ENCODE measurements at places on chromosomes 12 and 14.

DNA sequence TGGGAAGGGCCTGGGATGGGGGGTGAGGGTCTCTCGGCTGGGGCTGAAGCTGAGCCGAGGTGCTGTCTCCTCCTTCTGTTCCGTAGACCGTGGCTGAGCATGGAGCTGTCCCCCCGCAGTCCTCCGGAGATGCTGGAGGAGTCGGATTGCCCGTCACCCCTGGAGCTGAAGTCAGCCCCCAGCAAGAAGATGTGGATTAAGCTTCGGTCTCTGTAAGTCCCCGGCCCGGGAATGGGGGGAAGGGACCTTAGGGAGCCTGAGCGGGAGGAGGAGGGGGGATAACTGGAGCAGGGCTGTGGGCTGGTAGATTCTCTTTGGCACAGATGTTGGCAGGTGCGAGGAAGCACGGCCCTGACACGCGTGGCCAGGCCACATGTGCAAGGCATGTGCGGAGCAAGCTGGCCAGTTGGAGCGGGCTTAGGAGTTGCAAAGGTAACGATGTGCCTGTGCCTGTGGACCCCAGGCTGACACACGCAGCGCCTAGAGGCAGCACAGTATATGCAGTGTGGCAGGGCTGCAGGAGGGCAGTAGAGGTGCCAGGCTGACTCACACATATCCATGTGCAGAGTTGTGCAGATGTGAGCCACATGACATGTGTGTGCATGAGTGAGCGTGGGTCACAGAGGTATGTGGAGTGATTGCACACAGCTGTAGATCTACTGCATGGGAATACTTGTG is 512 bp downstream of the PDE1B start:
- DNase-seq = peak; percentile 55

DNA sequence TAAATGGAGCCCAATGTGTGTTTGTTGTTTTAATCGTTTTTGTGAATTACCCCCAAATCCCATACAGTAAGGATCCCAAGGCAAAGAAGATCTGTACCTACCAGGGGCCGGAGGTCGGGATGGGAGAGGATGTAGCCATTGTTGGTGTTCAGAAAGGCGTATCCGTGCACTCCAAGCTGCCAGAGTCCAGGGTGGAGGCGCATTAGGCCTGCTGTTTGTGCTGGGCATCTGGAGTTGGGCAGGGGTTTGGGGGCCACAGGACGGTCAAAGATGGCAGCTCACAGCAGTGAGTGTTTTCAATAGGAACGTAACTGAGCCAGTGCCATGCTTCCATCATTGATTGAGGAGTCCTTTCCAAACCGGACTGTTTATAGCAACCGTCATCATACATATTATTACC is 40.2 kb downstream of the CACNA2D4 start:
- DNase-seq = no peak

DNA sequence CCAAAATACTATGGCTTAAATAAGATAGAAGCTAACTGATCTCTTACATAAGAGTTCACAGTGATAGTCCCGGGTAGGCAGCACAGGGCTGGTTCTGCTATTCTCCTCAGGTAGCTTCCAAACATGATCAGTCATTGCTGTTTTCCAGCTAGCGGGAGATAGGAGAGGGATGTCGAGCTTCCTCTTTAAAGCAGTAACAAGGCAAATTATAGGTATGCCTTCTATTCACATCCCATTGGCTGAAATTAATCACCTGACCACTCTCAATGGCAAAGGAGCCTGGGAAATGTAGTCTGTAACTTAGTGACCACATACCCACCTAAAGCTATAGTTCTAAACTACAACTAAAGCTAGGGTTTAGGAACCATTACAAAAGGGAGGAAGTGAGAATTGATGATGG is 34.5 kb upstream of the VRK1 start:
- peak; percentile 35 for DNase-seq

DNA sequence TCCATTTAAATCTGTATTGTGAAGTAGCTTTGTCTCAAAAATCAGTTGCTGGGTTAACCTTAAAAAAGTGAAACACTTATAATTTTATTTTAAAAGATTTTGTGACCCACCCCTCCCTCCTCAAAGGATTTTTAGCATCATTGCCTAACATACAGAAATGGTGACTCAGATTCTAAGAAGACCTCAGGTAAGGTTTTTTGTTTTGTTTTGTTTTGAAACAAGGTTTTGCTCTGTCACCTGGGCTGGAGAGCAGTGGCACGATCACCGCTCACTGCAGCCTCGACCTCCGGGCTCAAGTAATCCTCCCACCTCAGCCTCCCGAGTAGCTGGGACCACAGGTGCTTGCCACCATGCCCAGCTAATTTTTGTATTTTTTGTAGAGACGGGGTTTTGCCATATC is 74.2 kb downstream of the GNS start:
- no peak for DNase-seq

GRCh38 chr14:76719666-76720065 is 41.6 kb upstream of the VASH1 start:
- DNase-seq = no peak

DNA sequence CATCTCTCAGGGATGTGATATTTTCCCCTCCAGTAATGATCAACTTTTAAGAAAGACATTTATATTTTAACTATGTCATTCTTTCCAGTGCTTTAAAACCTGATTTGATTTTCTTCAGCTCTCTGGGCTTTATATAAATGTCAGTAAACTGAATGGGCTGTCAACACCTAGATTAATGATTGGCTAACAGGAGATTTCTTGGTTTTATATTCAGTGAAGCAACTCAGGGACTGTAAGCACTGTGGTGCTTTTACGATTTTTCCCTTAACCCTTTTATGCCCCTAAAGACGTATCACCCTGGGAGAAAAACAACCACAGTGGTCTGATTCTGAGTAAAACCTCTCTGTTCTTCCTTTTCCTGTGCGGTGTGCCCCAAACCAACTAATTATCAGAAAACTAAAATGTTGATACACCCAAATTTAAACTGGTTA is 38.0 kb downstream of the PTGER2 start:
- no peak for DNase-seq

DNA sequence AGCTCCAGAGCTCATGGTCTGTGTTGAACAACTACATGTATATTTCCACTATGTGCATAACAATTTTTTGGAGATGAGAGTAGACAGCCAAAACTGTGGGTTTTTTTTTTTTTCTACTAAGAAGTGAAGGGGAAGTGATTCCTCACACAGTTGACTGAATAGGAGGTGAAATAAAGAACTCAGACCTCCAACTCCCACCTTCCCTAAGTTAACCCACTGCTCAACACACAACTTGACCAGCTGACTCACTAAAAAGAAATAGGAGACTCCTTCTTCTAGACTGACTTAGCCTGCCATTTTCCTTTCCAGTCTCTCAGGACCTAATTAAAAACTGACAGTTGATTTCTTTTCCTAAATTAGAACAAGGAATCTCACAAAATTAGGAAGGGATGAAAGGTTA is 1.7 kb downstream of the M6PR start:
- DNase-seq = no peak

DNA sequence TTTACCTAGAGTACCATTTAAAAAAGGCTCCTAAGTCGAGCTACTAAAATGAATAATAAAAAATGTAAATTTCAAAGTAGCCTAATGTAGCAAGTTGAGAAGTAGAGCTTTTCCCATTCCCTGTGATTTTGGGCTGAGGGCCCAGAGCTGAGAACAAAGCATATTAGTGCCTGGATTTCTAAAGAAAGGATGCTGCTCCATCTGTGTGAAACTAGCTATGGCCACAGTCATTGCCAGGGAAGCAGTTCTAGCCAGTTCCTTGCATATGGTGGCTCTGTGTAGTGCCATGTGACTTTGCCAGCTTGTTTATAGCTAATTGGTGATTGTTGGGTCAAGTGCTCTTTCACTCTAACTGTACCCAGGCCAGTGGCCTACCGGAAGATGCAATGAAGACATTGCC is 20.4 kb upstream of the FBXO33 start:
- DNase-seq = no peak

DNA sequence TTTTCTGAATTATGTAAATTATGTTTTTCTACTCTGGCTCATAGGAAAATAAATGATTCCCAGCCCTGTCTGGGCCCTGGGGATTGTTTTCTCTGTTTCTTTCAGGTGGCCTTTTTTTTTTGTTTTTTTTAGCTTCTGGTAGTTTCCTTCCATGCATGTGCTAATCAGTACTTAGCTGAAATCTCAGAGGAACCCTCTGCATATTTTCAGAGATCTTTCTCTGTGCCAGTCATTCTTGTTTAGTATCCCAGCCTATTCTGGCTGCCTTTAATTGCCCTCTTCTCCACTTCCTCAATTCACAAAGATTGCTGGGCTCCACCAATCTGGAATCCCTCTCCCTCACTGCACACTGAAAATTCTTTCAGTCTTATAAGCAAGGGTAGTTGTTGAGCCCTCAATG is 46.9 kb downstream of the CNOT2 start:
- no peak for DNase-seq

- no peak for DNase-seq
Observed at GRCh38 chr14:99378782-99379214, 101.9 kb downstream of the SETD3 start.

- DNase-seq = no peak
Observed at GRCh38 chr12:1814266-1814665, 6.1 kb upstream of the LRTM2 start.

DNA sequence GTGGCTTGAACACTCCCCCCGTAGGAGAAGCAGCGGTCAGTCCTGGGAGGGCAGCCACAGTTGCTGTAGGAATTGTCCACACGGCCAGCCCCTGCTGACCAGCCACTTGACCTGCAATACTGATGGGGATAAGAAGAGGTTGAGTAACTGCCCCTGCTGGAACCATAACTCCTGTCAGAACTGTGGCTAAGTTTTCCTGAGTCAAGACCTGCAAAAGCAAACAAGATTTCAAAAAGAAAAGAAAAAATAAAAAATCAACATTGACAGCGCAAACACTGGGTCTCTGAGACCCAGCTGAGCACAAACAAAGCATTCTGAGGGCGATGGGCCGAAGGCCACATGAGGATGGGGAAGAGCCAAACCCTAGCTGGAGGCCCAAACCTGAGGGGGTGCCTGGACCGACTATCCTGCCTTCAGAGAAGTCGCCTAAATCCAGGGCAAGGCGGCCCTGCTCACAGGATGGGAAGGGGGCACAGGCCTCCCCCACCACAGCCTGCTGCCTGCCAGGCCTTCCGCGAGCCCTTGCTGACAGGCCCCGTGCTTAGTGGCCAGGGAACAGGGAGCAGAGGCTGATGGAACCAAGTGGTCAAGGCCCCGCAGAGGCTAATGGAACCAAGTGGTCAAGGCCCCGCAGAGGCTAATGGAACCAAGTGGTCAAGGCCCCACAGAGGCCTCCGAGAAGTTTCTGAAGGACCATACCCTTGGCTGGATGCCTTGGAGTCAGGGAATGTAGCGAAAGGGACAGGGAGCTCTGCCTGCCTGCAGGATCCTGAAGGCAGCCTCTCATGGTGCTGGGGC is 19.1 kb downstream of the POU6F1 start:
- DNase-seq = no peak

DNA sequence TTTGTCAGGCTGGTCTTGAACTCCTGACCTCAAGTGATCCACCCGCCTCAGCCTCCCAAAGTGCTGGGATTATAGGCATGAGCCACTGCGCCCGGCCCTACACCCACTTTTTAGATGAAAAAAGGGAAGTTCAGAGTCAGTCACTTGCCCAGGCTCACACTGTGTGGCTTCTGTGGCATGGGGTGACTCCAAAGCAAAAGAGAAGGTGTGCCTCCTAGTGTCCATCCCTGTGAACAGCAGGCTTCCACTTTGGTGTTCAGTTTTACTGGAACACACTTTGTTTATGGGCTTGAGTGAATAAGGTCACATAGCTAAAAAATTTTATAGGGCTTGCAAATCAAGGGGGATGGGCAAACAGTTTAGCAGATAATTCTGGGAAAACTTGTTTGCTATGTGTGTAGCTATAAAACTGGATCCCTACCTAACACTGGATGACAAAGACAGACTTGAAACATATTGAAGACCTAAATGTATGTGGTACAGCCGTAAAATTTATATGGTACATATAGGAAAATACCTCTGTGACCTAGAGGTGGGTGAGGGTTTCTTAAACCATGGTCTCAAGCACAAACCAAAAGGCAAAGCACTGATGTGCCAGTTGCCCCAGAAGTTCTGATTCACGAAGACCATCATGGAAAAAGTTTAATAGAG is 54.9 kb downstream of the EID3 start:
- peak; percentile 56 for DNase-seq

- DNase-seq = no peak
Observed at GRCh38 chr14:30974628-30975027, 50.8 kb upstream of the AP4S1 start.

- no peak for DNase-seq
Observed at GRCh38 chr14:35571598-35571997, 37.6 kb downstream of the INSM2 start.

- no peak for DNase-seq
Observed at GRCh38 chr12:11688831-11689230, 39.4 kb downstream of the ETV6 start.

DNA sequence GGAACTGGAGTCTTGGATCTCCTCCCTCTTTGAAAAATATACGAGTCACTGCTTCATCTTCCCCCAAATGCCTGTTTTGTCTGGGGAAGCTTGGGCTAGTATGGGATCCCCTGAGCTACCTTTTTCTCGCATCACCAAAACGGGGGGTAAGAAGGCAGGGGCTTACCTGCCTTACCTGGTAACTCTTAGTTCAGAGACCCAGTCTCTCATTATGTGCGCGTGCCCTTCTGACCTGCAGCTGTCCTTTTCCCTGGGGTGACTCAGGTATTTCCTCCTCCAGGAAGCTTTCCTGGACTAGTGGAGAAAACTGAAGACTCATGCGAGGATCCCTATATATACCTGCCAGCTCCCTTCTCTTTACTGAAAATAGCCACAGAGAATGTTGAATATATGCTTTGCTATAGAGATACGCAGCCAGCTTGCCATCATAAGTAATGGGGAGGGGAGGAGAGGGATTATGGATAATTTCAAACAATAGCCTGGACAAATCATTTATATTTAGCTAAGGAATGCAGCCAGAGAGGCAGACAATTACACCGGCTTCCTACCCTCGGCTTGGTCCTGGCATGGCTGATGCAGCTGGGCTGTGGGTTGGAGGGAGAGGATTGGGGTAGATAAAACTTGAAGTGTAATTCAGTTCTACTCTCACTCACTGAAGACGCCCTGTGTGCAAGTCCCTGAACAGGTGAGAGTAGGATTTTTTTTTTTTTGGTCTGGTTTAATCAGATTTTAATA is 1.1 kb downstream of the TSPAN9 start:
- DNase-seq = no peak

DNA sequence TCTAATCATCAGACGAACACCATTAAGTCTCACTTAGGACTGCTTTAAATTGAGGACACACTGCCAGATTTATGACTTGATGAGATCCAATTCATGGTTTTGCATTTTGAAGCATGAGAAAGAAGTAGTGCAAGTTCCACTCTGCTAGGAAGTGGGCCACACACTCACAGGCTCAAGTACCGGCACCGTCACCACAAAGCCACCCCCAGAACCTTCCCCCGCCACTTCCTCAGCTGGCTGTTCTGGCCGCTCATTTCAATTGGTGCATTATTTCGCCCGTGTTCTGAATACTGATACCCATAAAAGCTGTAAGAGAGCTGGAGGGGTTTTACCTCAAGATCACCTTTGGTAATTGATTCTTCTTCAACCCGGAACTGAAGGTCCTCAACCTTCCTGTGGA is 70.1 kb downstream of the CLIP1 start:
- no peak for DNase-seq

GRCh38 chr14:101173698-101174521 is 270.4 kb upstream of the RTL1 start:
- no peak for DNase-seq
